ENCODE measurements at places on chromosomes 11 and 22. TPM values are rescaled to one million over a fixed set of nuclear protein-coding genes. Genes with fewer than 3 reads are reported as not detected.

DNA sequence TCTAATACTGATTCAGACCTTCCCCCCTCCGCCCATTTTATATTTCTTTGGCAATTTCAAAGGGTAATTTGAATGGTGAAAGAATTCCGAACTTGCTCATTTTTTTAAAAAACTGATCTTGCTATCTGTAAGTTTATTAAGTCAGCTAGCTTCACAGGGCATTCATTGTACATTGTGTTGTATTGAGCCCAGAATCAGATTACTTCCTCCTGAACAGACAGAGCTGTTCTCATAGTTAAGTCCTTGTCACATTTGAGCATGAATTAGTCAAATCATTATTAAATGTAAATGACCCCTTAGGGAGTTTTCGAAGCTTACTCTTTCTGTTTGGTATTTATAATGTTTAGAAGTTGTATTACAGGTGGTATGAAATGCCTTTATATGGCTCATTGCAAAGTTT is 34.4 kb downstream of the CYP2R1 start:
- DNase-seq, result no peak

DNA sequence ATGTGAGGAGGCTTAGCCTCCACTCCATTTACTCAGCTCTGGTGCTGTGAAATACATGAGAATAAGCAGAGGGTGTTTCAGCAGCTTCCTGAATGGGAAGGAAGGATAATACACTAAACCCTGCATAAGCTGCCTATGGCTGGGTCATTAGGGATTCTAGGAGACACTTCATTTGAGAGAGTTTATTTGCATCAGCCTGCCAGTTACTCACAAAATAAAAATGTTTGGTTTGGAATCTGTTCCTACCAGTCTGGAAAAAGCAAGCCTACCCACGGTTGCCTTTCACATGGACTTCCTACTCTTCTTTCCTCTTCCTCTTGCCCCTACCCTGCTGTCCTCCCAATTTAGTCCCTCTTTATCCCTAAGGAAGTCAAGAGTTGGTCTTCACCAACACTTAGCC is 20.5 kb downstream of the SLC1A2 start:
- DNase-seq, result no peak

DNA sequence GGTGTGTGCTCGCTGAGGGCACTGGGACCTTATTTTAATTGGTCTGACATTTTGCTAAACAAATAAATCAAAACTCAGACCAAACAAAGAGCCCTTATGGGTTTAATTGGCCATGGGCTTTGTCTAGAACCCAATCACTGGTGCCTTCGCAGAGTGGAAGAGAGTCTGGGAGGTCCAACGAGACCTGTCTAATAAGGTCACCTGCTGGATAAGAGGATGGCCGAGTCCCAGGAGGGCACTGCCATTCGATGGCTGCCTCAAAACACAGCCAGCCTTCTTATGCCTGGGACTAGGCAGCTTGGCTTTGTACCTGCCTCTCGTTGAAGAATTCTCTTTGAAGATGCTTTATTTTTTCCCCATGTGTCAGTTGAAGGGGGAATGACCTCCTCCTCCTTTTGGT is 171.1 kb downstream of the CEP164 start:
- no peak for DNase-seq

DNA sequence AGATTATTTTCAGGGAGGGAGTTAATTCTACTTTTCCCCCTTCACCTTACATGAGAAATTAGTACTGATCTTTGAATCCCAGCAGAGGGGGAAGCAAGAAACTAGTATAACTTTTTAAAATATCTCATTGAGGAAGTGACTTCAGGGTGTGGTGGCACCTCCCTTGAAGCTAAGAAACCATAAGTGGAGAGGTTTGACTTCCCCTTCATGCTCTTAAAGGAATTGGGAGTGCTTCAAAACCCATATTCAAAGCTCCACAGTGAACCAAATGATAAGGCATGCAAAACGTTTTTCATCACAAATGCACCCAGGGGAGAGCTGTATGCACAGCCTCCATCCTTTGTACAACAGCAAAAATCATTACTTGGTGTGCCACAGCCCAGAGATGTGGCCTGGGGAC is 540 bp downstream of the MS4A14 start:
- peak; percentile 80 for DNase-seq

DNA sequence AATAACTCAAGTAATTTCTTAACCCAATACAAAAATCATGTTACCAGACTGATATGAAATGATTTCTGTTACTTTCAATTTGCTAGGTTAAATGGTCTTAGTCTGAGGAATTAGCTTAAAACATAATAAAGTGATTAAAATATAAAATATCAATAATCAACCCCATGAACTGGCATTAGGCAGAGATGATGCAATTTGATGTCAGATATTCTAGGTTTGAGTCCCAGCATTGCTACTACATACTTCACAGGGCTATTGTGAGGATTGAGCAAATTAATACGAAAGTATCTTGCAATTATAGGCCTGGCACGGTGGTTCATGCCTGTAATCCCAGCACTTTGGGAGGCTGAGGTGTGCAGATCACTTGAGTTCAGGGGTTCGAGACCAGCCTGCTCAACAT is 66.5 kb downstream of the PICALM start:
- no peak for DNase-seq

The P4HA3 gene
- not detected for total RNA-seq

DNA sequence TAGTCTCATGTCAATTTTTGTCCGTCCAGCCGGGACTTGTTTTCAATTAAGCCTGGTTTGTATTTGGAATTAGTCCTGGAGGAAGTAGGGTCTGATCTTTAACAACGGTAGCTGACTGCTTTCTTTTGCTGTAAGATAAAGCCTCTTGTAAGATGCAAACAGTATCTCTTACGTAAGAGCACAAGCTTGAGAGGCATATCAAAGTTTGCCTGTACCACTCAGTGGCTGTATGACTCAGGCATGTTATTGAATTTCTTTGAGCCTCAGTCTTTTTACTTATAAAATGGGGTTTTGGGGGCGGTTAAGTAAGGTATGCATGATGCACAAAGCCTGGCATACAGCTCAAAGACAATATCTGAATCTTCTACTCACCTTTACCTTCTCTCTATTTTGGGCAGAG is 198.4 kb upstream of the NARS2 start:
- no peak for DNase-seq
